ENCODE measurements at places on chromosomes 2 and 18. TPM values are rescaled to one million over a fixed set of nuclear protein-coding genes. Genes with fewer than 3 reads are reported as not detected.

GRCh38 chr2:143870696-143871095 is 649.2 kb downstream of the ZEB2 start:
- no peak overlapping the region for H3K27ac ChIP-seq
- H3K27me3 ChIP-seq = no peaks in the 10 kb centered on the region
- H3K4me3 ChIP-seq = no peak overlapping the region
- no peak for DNase-seq

DNA sequence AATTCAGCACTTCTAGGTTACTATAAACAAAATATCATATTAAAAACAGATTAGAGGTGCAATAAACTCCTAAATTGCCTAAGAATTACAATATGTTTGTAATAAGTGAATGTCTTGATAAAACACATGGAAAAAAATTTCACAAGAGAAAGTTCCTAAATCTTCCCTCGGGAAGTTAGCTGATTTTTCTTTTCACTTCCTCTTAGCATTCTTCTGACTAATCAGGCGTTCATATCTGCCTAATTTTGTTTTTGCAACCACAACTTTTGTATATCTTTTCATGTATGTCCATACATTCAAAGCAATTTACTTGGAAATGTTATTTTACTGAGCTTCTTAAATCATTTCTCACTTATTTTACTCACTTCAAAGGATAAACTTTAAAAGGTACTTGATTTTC is 88.5 kb downstream of the RTTN start:
- no peaks in the 10 kb centered on the region for H3K4me1 ChIP-seq
- H3K27ac ChIP-seq = no peak overlapping the region
- H3K36me3 ChIP-seq = peaks cover 2% of the 10 kb centered on the region
- no peak overlapping the region for H3K4me3 ChIP-seq
- DNase-seq = no peak
- H3K27me3 ChIP-seq = no peaks in the 10 kb centered on the region

GRCh38 chr2:17621781-17622180 is 81.3 kb downstream of the VSNL1 start:
- peak overlapping the region; percentile 57 for H3K27ac ChIP-seq
- peaks cover 32% of the 10 kb centered on the region for H3K4me1 ChIP-seq
- peak; percentile 24 for DNase-seq
- no peak overlapping the region for H3K4me3 ChIP-seq
- H3K36me3 ChIP-seq = no peaks in the 10 kb centered on the region

DNA sequence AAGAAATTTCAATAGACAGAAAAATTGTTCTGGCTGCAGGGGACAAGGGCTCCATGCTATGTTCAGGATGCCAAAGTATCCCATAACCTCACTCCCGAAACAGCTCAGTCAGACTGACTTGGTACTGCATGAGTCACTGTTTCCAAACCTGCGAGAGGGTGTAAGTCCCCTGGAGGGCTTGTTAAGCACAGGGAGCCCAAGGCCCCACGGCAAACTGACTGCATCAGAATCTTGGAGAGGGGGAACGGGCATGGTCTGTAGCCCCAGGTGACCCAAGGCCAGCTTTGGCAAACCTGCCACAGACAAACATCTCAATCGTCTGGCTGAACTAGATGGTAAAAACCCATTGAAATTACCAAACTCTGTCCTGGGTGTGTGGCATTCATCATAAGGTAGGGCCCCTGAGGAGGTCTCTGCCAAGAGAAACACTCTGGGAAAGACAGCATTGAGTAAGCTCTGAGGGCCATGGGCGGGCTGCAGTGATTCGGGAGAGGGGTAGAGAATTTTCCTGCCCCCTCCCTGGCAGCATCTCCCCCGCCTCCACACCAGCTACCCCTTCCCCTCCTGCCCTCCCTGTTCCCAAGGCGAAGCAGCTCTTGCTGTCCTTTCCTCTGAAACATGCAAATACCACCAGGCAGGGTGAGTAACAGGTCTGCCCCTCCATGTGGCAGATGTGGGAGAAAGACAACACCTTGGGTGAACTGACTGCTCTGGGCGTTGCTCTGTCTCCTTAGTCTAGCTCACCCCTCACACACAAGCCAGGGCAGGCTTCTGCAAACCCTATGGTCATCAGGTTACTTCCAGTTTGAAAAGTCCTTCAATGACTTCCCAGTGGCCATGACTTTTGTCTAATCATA is 274.7 kb upstream of the SIX2 start:
- no peak for DNase-seq
- no peak overlapping the region for H3K27ac ChIP-seq
- H3K4me3 ChIP-seq = no peak overlapping the region
- no peaks in the 10 kb centered on the region for H3K36me3 ChIP-seq

DNA sequence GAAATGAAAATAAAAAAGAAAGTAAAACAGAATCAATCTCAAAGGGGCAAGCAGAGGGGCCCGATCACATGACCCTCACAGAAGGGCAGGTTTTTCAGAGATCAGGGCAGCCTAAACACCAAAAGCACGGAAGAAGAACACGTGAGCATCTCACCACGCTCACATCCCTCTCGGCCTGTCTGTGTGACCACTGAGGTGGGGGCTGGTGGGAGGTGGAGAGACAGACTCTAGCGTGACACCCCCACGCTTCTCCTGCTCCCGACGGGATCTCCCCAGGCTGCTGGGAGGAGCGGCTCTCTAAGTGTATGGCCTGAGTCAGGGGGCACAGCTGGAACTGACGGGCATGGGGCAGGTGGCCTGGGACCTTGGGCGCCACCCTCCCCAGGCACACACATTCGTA is 23.5 kb upstream of the MTERF4 start:
- H3K36me3 ChIP-seq = peaks cover 11% of the 10 kb centered on the region
- no peak for DNase-seq
- no peaks in the 10 kb centered on the region for H3K27me3 ChIP-seq
- no peak overlapping the region for H3K4me3 ChIP-seq
- H3K4me1 ChIP-seq = no peaks in the 10 kb centered on the region

DNA sequence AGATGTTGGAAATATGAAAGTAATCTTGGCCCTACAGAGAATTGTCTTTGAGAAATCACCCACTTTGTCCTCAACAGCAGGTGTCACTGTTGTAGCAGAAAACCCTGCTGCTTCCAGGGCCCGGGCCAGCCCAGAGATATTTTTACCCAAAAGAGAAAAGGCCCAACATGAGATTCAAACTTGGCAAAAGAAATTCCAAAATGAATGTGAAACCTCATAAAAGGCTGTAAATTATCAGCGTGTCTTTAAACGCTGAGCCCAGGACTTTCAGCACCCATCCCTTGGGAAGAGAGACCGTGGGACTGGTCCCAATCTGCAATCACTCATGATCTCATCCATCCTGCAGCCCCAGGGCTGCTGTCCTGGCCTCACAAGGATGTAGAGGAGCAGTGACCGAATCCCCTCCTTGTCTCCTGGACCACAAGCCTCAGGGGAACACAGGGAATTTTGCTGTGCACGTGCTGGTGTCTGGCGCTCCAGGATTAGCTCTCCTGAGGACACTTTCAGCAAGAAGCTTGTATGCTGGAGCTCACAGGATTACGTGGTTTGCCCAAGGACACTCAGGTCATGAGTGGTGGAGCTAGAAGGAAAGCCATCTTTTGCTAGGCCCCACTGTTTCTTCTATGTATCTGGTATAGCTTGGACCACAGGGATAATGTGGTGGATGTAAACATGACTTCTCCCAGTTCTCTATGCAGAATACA is 202.1 kb downstream of the RNF144A start:
- no peaks in the 10 kb centered on the region for H3K27me3 ChIP-seq
- H3K36me3 ChIP-seq = no peaks in the 10 kb centered on the region
- peak; percentile 83 for DNase-seq
- peaks cover 19% of the 10 kb centered on the region for H3K4me1 ChIP-seq
- H3K4me3 ChIP-seq = no peak overlapping the region

DNA sequence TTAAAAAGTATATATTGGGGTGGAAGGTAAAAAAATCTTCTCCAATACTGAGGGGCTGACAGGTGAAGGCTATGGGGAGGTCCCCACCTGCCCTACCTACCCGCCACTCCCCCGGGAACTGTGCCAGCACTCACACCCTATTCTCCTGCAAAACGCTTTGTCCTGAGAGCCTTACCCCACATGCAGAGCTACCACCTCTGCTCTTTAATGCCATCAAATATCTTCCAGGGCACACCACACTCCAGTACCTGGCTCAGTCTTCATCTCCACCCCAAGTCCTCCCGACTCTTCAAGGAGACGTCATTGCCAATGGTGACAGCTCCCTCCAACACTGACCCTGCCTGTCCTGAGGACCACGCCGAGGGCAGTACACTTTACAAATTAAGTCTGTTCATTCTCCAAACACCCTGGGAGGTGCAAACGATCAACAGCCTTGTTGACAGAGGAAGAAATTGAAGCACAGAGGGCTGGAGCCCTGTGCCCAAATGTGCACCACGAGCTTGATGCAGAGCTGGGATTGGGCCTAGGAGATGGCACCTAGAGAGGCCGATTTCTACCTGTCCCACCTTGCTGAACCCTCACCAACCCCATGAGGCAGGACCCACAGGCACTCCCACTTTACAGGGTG is 6.0 kb upstream of the GPR55 start:
- no peak for DNase-seq
- H3K36me3 ChIP-seq = no peaks in the 10 kb centered on the region
- no peaks in the 10 kb centered on the region for H3K4me1 ChIP-seq
- no peak overlapping the region for H3K4me3 ChIP-seq
- no peaks in the 10 kb centered on the region for H3K27me3 ChIP-seq

DNA sequence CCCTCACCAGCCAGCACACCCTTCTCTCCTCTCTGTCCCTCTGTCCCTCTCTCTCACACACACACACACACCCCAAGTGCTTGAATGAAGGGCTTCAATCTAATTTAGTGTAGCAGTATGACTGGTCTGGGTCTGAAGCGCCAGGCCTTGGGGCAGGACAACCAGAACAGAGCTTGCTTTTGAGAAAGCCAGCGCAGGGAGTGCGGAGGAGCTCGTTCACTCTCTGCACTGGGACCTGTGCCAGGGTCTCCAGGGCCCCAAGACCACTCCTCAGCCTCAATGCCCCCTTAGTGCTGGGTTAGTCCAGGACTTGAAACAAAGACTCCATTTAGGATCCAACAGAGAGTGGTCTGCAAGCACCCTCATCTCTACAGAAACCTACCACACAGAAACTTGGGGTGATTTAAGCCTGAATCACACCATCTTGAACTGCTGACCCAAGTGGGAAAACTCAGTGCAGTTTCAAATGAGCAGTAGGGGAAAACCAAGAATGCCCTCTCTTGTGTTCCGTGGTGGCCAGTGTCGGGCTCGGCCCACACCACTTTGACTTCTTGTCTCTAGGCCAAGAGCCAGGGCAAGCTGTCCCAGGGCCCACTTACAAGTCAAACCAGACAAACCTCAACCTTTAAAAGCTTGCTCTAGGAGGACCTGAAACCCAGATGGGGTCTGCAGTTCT is 66.6 kb upstream of the WIPF1 start:
- H3K27ac ChIP-seq = no peak overlapping the region
- no peaks in the 10 kb centered on the region for H3K36me3 ChIP-seq
- H3K4me3 ChIP-seq = no peak overlapping the region
- no peak for DNase-seq
- H3K27me3 ChIP-seq = no peaks in the 10 kb centered on the region
- H3K4me1 ChIP-seq = no peaks in the 10 kb centered on the region

DNA sequence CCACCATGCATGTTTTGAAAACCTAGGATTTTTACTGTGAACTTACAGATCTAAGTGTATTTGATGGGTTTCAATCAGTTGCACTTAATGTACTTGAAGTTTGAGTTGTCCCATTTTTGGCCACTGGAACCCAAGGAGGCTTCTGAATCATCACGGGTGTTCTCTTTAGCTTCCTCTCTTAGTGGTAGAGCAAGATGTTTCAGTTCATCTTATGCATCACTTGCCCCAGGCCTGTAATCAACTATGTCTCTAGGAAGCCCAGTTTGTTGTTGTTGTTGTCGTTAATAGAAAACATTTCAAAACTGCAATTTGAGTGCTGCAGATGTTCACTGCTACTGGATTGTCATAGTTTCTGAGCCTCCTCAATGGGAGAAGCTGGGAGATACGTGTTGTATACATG is 97.0 kb downstream of the FHOD3 start:
- H3K4me3 ChIP-seq = no peak overlapping the region
- H3K27me3 ChIP-seq = no peaks in the 10 kb centered on the region
- no peak for DNase-seq

- peak overlapping the region; percentile 83 for H3K27ac ChIP-seq
- H3K4me3 ChIP-seq = peak overlapping the region; percentile 85
- no peaks in the 10 kb centered on the region for H3K27me3 ChIP-seq
- peaks cover 16% of the 10 kb centered on the region for H3K4me1 ChIP-seq
- DNase-seq = peak; percentile 56
- H3K36me3 ChIP-seq = no peaks in the 10 kb centered on the region
Observed at GRCh38 chr2:11343650-11344341, 640 bp downstream of the ROCK2 start.

DNA sequence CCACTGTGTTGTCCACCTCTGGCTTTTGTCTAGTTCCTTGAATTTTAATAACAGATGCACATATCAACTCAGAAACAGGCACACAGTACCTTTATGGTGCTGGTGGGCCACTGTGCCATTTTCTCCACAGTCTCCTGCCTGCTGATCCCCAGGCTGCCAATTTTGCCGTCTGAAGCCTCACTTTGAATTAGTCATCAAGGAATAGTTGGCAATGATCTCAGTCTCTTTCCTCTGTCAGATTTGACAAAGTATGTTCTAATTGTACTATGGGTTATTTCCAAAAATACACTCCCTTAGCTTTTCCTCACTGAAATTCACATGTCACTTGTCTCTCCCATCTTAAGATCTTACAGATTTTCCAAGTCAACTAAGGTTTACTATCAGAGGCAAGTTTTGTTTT is 140.7 kb downstream of the ZNF516 start:
- no peak overlapping the region for H3K27ac ChIP-seq
- peak; percentile 17 for DNase-seq
- no peak overlapping the region for H3K4me3 ChIP-seq
- H3K4me1 ChIP-seq = peaks cover 10% of the 10 kb centered on the region
- no peaks in the 10 kb centered on the region for H3K27me3 ChIP-seq
- H3K36me3 ChIP-seq = no peaks in the 10 kb centered on the region

- DNase-seq = peak; percentile 89
- H3K4me1 ChIP-seq = peaks cover 27% of the 10 kb centered on the region
- peak overlapping the region; percentile 64 for H3K27ac ChIP-seq
- H3K4me3 ChIP-seq = no peak overlapping the region
- no peaks in the 10 kb centered on the region for H3K27me3 ChIP-seq
Observed at GRCh38 chr2:75570948-75571729, 10.4 kb upstream of the EVA1A start.

Gene METTL4
- total RNA-seq = 26.4 TPM

Gene ZC3H6
- total RNA-seq = 7.6 TPM

Gene ANTXR1
- total RNA-seq = 181 TPM

Gene LCT
- 0.37 TPM for total RNA-seq

Gene CXCR1
- not detected for total RNA-seq

Gene GALR1
- not detected for total RNA-seq
